ENCODE measurements at places on chromosomes 7 and 10.
A peak's percentile ranks its signal among the peaks of the same experiment; 100 is the strongest.

GRCh38 chr7:75048435-75049379 is 24.9 kb downstream of the RCC1L start:
- no peak for DNase-seq

- DNase-seq = no peak
Measured at GRCh38 chr10:130013335-130014262, 49.5 kb upstream of the EBF3 start.

DNA sequence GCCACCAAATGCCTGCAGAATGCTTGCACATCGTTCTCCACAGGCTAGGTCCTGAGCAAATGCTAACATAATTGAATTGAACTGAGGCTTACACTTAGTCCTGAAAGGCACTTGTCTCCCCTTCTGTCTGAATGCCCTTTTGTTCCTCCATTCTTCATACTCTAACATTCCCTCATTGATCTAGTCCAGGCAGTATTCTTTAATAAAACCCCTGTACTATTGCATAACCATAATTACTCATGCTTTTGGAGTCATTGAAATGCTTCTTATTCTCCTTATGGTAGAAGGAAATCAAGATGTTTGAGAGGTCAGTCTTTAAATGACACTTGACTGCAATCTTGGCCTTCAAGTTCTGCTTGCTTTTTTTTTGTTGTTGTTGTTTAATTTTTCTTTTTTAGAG is 7.1 kb downstream of the PI4K2A start:
- DNase-seq = no peak

DNA sequence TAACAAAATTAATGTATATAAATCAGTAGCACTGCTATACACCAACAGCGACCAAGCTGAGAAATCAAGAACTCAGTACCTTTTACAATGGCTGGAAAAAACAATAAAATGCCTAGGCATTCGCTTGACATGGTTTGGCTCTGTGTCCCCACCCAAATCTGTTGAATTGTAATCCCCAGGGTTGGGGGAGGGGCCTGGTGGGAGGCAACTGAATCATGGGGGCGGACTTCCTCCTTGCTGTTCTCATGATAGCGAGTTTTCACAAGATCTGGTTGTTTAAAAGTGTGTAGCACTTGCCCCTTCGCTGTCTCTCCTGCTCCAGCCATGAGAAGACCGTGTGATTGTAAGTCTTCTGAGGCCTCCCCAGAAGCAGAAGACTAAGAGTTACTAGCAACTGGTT is 8.6 kb downstream of the ZNF786 start:
- DNase-seq = no peak

DNA sequence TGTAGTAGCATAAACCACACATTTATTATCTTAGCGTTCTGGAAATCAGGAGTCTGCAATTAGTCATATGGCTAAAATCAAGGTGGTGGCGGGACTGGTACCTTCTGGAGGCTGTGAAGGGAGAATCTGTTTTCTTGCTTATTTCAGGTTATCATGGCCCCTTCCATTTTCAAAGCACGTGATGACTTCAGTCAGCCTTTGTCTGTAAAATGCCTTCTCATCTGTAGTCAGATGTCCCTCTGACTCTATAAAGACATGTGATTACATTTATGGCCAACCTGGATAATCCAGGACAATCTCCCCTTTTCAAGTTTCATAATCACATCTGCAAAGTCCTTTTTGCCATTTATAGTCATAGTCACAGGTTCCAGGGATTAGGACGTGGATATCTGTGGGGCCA is 15.5 kb upstream of the ZNF248 start:
- no peak for DNase-seq

DNA sequence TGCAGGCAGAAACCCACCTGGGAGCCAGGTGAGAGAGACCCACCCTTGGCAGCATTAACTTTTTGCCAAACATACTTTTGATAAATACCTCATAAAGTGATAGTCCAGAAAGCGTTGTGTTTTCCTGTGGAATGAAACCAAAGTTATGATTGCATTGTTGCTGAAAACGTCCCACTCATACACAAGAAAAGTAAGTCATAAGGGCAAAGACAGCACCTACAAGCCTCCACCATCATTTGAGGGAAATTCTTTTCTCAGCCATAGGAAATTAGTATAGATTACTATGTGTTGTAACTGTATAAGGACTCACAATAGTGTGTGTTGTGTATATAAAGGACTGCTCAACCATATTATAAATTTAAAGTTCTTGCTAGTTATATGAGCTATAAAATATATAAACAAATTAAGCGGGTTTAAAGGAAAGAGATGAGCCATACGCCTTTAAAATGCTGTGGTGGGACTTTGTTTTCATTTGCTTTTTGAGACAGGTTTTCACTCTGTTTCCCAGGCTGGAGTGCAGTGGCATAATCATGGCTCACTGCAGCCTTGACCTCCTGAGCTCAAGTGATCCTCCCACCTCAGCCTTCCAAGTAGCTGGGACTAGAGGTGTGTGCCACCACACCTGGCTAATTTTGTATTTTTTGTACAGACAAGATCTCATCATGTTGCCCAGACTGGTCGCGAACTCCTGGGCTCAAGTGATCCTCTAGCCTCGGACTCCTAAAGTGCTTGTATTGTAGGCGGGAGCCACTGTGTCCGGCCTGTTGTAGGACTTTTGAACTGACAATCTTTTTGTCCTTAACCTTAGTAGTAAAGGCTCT is 160.8 kb downstream of the PKD1L1 start:
- no peak for DNase-seq

DNA sequence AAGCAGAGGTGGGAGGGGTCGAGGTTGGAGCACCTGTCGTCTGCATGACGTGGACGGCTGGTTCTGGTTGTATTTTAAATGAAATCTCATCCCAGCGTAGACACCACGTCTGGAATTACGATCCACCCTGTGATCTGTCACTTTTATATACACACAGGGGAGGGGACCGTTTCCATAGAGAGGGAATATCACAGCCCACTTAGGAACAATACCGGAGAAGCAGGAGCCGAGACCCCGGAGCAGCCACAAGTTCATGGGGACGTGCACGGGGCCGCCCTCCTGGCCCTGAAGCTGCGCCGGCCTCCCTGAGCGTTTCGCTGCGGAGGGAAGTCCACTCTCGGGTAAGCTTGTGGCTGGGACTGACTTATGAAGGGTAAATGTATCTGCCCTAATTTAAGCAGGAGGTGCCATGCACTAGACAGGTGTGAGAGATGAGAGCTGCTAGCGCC is at the start of gene UCN3:
UCN3 (plus strand) TSS at position 77 of the 449 bp plus-strand sequence. CDS start 8,755 bp downstream, outside the sequence.
- peak; percentile 13 for DNase-seq

- no peak for DNase-seq
Measured at GRCh38 chr7:159098811-159099655, 45.6 kb downstream of the VIPR2 start.

DNA sequence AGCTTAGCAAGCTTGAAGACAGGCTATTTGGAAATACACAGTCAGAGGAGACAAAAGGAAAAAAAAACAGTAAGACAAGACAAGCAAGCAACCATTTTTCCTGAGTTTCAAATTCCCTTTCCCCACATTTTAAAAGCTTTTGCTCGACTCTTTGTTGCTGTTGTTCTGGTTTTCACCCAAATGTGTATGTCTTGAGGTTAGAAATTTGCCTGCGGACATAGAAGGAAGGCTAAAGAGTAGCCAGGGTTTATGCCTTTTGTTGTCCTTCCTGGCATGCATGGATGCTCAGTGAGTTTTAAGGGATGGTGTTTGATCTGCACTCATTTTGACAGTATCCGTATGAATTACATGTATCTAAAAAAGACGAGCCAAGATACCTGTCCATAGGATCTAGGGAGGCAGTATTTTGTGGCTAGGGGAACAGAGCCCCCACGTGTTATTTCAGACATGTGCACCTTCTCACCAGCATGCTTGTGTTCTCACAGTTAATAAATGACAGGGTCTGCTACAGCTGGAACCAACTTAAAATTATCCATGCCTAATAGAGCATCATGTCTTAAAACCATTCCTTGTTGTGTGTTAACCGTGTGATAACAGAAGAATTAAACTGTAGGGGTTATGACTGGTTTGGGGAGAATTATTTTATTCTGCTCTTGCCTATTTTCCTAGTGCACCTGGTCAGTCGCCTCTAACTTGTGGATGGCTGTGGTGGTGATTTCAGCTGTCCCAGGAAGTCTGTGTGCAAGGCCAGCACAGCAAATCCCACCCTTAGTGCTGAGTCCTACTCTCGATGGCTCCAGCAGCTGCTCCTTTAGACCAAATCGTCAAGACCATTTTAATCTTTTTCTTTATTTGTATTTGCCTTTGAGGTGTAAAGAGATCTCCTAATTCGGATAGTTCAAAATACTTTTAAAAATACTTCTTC is 9.1 kb downstream of the WIPF3 start:
- DNase-seq = no peak

DNA sequence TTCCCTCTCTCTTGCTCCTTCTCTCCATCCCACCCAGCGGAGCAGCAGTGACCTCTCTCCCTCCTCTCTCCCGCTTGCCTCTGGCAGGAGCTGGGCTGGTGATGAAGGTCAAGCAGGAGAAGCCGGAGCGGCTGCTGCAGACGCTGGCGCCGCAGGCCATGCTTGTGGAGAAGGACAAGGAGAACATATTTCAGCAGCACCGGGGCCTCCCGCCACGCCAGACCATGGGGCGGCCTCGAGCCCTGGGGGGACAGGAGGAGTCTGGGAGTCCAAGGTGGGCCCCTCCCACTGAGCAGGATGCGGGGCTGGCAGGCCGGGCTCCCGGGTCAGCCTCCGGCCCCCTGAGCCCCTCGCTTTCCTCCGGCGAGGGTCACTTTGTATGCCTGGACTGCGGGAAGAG is 17.3 kb downstream of the ZNF775 start:
- no peak for DNase-seq

- DNase-seq = no peak
Measured at GRCh38 chr10:18113881-18114280, 26.3 kb upstream of the CACNB2 start.

GRCh38 chr10:129046065-129046681 is 420.9 kb upstream of the MGMT start:
- no peak for DNase-seq

DNA sequence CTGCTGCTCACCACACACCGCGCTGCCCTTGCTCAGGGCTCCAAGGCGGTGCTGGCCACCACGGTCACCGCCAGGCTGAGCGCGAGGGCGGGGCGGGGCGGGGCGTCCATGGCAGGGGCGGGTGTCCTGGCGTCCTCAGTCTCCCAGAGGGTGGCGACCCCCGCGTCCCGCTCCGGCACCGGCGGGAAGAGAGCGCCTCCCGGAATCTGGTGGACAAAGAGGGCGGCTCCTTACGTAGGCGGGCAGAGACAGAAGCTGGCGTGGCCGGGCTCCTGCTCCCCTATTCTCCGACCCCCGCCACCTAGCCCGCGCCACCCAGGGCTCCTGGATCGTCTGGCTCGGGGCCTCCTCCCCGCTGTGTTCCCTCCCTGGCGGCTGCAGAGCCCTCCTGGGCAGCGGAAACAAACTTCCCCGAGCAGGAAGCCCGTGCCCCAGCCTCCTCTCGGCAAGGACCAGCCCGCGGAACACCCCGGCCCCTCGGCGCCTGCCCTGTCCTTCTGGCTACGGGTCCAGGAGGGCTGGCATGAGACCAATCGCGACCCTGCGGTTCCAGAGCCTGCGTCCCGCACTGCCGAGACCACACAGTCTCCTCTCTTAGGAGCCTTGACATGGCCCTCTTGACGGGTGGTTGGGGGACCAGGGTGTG is 133.8 kb upstream of the ZNF92 start:
- peak; percentile 54 for DNase-seq

DNA sequence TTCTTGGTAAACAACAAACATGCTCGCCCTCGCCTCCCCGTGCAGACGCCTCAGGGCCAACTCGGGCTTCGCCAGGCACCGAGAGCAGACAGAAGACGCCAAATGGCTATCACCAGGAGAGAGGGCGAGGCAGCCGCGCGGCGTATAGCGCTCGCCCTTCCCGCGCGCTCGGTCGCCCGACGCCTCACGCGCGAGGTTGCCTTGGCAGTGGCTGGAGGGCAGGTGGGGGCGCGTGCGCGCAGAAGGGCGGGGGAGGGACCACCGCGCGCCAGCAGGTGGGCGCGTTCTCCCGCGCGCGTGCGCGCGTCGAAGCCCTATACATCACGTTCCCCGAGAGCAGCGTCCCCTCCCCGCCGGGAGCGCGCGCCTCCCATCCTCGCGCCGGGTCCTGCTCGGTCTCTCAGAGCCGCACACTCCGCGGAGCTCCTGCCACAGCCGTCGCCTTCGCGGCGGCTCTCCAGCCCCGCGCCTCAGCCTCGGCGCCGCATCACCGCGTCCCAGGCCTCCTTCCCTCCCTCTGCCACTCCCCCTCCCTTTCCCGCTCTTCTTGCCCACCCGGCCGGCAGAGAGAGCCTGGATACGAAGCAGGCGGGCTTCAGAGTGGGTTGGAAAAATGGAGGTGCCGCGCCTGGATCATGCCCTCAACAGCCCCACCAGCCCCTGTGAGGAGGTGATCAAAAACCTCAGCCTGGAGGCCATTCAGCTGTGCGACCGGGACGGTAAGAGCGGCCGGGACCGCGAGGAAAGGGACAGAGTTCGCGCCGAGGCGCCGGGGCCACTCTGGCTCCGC is at the start of gene PHYHIPL:
PHYHIPL (plus strand) TSS at position 403 of the 790 bp plus-strand sequence; CDS start at position 614, 211 bp downstream.
- peak; percentile 74 for DNase-seq

DNA sequence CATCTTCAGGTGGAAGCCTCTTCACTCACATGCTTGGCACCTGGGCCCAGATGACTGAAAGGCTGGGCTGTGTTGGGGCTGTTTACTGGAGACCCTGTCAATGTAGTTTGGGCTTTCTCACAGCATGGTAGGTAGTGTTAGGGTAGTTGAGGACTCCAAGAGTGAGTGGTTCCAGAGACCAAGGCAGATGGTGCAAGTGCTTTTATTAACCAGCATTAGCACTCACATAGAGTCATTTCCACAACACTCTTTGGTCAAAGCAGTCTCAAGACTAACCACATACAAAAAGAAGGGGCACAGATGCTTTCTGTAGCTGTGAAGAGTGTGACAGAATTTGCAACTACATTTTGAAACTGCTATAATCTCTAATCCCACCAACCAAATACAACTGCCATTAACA is 135.0 kb downstream of the RTKN2 start:
- no peak for DNase-seq

DNA sequence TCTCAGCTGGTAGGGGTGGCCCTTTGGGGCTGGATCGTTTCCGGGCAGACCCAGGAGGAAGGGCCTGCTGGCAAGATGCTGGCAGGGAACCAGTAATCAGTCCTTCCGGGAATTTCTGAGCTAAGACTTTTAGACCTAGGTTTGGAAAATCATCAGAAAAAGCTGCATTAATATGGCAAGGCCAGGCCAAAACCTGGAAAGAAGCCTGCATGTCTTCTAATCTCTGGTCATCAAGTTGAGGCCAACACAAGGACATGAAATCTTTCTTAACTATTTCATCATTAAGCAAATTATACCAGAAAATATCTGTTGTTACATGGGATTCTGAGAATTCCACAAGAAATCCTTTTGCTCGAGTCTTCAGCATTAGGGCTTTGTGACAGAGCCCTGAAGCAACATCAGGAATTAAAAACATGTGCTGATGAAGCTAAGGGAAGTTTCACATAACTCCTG is 19.9 kb downstream of the CPA1 start:
- DNase-seq = no peak

DNA sequence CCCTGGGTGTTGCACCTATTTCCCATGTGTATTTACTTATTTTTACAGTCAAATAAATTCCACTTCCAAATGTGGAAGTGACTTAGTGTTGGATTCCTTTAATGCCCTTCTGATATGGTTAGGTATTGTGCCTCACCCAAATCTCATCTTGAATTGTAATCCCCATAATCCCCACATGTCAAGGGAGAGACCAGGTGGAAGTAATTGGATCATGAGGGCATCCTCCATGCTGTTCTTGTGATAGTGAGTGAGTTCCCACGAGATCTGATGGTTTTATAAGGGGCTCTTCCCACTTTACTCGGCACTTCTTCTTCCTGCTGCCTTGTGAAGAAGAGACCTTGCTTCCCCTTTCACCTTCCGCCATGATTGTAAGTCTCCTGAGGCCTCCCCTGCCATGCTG is 136.9 kb downstream of the SNX10 start:
- DNase-seq = no peak

- DNase-seq = no peak
Measured at GRCh38 chr10:35219891-35220890, 93.5 kb downstream of the CREM start.

Measured in NCI-H345 (cell line).